ENCODE measurements at places on chromosomes 13 and 19.

DNA sequence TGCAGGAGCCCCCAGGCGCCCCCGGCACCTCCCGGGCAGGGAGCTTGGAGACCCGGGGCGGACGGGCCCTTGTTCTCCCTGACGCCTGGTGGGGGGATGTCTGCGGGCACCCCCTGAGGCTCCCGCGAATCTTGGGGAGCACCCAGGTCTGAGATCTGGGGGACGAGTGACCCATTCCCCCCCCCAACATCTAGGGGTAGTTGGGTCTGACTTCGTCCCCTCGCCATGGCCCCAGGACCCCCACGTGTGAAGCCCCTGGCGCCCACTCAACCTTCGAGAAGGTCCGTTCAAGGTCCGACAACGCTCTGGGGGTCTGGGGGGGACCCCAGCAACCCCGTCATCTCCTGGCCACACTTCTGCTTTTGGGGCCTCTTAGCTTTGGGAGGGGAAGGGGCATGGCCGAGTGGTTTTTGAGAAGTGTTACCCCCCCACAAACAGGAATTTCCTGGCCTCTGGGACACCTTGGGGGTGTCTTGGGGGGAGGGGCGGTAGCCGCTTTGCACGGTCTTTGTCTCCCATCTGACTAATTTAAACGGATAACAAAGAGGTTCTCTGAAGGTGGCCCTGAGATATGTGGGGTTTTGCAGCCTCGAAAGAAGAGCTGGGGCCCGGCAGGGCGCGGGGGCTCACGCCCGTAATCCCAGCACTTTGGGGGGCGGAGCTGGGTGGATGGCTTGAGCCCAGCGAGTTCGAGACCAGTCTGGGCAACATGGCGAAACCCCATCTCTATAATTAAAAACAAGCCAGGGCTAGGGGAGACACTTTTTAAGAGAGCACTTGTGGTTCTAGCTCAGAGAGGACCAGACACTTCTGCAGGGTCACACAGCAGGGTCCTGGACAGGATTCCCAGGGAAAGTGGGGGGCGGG lies 608 bp downstream of the CNN2 start:
- peak; percentile 59 for DNase-seq

GRCh38 chr13:48489666-48490065 lies 43.2 kb downstream of the RCBTB2 start:
- no peak for DNase-seq

- DNase-seq = no peak
These were observed 1.9 kb downstream of the TPM4 start for GRCh38 chr19:16077984-16078758.

DNA sequence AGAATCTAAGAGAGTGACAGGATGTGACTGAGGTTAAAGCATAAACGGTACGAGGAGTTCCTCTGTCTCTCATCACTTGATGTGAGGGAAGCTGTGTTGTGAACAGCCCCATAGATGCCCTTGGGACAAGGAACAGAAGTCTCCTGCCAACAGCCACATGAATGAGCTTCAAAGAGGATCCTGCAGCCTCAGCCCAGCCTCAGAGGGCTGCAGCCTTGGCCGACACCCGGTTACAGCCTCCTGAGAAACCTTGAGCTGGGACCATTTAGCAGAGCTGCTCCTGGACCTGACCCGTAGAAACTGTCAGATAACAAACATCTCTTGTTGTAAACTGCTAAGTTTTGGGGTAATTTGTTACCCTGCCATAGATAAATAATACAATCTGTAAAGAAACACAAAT lies 54.2 kb downstream of the CCNE1 start:
- no peak for DNase-seq

DNA sequence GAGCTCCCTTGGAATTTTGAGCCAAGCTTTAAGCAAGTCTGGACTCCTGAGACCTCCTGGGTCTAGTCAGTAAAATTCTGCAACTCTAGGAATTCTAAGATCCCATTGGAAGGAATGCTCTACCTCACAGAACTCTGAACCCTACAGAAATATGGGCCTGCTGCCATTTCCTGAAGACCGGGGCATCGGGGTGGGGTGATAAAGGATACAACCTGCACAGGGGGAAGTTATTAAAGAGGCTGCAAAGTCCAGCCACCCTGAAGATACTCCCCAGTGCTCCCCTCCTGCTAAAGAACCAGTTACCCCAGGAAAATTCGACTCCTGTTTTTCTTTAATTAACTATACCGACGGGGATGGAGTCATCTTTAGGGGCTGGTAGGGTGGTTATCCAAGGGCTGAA lies 2.4 kb upstream of the PPP1R37 start:
- no peak for DNase-seq

DNA sequence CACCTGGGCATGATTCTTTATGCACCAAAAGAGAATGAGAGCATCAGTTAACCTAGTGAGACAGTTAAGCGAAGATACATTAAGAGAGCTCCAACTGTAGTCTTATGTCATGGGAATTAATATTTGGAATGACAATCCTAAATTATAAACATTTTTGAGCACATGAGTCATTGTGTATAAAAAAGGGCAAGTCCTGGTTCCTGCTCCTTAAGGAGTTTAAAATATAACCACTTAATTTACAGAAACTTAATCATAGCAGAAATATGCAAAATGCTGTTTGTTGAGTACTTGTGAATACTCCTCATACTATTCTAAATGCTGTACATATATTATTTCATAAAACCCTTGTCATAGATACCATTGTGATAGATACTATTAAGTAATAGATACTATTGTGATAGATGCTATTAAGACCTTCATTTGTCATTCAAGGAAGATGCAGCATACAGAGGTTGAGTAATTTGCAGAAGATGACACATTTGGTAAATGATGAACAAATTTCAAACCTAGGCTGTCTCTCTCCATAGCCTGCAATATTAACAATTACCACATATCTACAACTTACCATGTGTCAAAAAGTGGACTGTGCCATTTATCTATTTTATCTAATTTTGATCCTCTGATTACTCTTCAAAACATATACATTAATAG lies 301.0 kb downstream of the TBC1D4 start:
- no peak for DNase-seq

GRCh38 chr19:45145270-45146189 lies 15.3 kb downstream of the NKPD1 start:
- DNase-seq = no peak

DNA sequence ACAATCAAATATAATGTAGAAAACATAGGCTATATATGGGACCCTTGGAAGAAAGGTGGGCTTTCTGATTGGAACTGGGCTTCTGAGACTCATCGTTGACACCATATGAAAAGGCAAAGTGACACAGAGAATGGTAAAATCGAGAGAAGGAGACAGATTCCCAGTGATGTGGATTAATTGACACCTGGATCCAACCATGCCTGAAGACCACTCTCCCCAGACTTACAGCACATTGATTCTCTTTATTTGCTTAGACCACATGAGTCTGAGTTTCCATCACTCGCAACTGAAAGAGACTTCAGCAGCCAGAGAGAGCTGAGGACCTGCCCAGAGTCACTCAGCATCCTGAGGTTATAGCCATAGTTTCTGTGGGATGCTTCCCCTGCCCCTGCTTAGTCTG lies 6.0 kb downstream of the CYP4F11 start:
- no peak for DNase-seq

DNA sequence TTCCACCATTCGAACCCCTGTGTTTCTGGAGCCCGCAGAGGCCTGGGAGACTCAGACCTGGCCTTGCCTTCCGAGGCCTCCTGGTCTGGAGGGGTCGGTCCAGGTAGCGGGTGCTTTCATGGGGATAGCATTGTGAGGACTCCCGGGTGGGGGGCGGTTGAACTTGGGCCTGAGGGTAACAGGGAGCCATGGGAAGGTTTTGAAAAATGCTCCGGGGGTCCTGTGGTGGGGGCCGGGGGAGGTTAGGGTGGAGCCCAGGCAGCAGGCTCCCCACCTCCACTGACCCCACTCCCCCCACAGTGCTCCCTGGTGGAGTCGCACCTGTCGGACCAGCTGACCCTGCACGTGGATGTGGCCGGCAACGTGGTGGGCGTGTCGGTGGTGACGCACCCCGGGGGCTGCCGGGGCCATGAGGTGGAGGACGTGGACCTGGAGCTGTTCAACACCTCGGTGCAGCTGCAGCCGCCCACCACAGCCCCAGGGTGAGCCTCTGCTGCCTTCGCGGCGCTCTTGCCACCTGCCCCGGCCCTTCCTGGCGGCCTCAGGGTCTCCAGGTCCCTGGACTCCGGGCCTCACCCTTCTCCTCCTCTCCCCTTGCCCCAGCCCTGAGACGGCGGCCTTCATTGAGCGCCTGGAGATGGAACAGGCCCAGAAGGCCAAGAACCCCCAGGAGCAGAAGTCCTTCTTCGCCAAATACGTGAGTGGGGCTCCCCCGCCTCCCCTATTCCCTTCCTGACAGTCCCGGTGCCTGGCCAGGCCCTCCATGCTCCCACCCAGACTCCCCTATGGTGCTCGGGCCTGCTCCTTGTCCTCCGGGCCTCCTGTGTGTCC lies 3.8 kb upstream of the GARIN5A start:
- DNase-seq = no peak

GRCh38 chr19:58380037-58380661 lies 681 bp downstream of the ZNF837 start:
- no peak for DNase-seq

GRCh38 chr13:112669881-112670499 lies 19.8 kb upstream of the ATP11A start:
- DNase-seq = no peak

- no peak for DNase-seq
These were observed 45.1 kb upstream of the CEACAM21 start for GRCh38 chr19:41530761-41531301.

GRCh38 chr13:20174656-20175405 lies 14.0 kb upstream of the GJA3 start:
- peak; percentile 45 for DNase-seq

- peak; percentile 13 for DNase-seq
These were observed 77.0 kb downstream of the TM9SF2 start for GRCh38 chr13:99577934-99578917.

DNA sequence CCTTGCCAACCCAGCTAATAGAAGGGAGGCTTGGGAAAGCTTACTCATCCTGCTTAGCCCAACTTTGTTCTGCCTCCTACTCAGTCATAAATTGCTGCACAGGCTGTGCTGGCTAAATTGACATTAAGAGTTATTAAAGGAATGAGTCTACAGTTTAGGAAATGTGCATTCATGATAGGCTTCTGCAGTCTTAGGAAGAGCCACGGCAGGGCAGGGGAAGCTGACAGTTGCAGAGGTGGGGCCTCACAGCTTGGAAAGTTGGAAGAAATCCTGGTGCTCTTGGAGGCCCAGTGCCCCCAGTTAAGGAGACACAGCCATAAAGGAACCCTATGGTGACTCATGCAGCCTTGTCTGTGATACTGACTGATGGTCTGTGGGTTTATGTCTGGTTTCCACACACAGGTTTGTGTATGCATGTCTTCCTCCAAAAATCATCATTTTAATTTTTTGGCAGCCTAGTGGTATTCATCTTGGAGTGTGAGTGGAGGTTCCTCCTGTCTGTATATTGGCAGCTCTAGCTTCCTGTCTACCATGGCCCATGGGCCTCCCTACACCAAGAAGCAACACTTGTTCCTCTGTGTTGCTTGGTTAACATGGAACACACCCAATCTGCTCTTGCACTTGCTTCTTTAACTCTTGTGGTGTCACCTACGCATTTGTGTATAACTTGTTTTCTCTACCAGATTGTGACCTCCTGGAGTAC lies 135.0 kb upstream of the KL start:
- no peak for DNase-seq

DNA sequence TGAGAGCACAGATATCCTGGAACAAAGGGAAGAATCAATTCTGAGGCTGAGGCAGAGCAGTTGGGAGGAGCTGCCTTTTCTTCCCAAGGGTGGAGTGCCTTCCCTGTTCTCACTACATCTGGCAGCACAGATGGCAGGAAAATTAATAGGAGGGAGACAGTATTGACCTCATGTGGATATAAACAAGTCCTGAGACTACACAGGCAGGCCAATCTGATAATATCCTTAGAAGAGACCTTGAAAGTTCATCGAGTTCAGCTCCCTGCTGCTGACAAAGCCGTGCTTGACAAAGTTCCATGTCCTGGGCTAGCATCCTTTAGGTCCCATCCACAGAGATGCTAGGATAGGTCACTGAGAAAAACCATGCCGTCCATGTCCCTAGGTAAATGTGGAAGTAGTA lies 1451.5 kb downstream of the EFNB2 start:
- DNase-seq = no peak

DNA sequence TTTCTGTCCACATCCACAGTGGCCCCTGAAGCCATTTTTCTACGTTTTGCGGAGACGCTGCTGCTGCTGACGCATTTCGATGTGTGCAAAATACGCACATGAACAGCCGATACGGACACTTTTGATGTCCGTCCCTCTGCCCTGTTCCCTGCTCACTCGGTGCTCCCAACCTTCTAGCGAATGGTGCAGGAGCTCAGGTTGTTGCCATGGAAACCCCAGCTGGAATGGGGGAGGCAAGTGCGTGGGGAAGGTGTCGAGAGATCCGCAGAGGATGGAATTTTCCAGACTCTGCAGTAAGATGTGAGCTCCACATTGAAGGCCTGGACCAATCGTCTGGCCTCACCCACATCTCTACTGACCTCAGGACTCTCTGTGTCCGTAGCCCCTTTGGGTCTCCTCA lies 109.2 kb upstream of the USP29 start:
- DNase-seq = no peak

DNA sequence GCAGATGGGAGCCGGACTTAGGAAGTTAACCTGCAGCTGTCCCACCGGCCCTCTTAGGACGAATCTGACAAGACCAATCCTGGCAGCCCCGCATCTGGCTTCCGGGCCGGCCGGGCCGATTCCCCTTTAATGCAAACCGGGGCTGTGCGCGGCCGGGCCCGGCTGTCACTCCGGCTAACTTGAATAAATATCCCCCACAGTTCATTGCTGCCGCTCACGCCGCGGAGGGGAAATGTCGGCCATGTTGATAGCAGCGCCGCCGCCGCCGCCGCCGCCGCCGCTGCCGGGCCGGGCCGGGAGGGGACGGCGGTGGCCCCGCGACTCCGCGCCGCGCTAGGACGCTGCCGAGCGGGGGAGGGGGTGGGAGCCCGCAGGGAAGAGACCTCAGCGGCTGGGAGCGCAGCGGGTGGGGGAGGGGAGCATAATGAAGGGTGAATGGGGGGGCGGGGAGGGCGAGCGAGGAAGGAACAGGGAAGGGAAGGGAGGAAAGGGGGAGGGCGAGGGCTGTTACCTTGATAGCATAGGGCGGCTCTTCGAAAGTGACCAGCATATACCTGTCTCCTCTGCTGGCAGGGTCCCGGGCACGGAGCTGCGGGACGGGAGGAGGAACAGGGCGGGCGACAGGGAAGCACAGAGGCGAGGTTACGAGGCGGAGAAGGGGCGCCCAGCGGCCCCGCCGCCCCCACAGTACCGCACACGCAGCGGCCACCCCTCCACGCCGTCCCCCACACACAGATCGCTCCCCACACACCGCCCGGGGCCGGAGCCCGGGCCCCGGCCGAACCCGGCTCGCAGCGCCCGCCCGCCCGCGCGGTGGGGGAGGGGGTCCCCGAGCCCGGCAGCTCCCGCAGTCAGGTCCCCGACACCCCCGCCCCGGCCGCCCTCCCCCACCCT lies 1.1 kb downstream of the INTS6 start:
- DNase-seq = peak; percentile 64
